ENCODE measurements at places on chromosomes 7 and 10.

DNA sequence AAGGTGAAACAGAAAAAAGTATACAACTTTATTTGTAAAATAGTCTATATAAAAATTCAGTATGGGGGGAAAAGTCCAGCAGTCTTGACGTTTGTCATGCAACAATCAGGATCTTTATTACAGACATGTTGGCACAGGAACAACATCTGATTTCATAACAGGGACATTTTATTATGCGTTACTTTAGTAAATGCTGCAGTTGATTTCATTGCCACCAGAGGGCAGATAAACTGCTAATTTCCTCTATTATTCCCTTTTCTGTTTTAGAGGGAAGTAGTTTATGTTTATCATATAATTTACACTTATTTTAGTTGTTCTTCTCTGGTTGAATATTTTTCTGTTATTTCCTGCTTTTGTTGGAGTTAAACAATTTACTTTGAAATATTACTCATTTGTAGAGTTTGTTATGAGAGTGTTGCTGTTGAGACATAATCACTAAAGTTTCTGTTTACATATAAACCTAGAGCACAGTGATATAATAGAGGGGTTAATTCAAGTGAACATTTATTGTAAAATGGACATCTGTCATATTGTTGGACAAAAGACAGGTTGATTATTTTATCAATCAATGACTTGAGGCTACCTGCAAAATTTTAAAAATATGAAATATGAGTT, 3.3 kb downstream of the PLXDC2 start:
- DNase-seq = no peak

DNA sequence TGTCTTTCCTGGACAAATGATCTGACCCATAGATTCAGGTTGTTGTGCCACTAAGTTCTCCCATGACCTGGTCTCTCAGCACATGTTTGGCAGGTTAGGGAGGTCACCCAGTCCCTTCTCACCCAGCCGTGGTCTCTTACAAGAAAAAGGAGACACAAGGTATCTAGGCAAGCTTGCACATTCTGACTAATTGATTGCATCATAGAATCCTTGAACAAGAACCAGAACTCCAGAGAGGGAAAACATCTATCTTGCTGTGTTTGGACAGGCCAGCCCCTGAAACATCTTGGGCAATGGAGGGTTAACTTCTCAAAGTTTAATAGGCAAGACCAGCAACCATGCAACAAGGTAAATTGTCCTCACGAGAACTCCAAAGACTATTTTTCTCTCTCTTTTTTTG, 8.5 kb upstream of the HK1 start:
- DNase-seq = no peak

GRCh38 chr7:1769286-1770200, 99.5 kb downstream of the ELFN1 start:
- DNase-seq = no peak

GRCh38 chr7:115635876-115636275, 394.7 kb downstream of the TFEC start:
- no peak for DNase-seq

- no peak for DNase-seq
Observed at GRCh38 chr10:104337521-104337984, 712 bp downstream of the ITPRIP start.

- no peak for DNase-seq
Observed at GRCh38 chr7:28832669-28833068, 125.5 kb downstream of the TRIL start.

Data from CD8-positive, alpha-beta memory T cell (primary cell).